AG04449 (cell line): ENCODE measurements at places on chromosomes 5 and 9.
A peak's percentile ranks its signal among the peaks of the same experiment; 100 is the strongest.

- DNase-seq = no peak
Measured at GRCh38 chr9:33718987-33719386, 76.4 kb upstream of the PRSS3 start.

GRCh38 chr9:71355884-71356283 is 234.5 kb upstream of the TRPM3 start:
- no peak for DNase-seq

- DNase-seq = peak; percentile 79
Measured at GRCh38 chr5:150640311-150641005, at the start of gene SYNPO. Gene SYNPO, plus strand, starts transcription at chr5:150640660. Its CDS starts 7,616 bp downstream, at chr5:150648276.

DNA sequence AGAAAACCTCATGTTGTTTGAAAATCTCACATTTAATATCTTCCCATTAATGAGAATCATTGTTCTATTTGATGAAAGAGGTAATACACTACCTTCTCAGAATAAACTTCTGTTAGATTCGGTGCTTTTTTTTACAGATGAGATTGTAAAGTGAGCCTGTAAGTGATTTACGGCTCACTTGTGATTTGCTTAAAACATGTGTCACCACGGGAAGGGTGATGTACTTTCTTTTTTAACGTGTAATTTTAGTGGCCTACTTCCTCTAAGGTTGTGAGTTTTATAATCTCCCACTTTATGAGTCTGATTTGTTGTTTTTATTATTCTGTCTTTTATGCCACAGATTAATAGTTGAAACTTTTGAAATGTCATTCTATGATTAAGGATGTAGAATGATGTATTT is 15.9 kb downstream of the ANXA1 start:
- no peak for DNase-seq

DNA sequence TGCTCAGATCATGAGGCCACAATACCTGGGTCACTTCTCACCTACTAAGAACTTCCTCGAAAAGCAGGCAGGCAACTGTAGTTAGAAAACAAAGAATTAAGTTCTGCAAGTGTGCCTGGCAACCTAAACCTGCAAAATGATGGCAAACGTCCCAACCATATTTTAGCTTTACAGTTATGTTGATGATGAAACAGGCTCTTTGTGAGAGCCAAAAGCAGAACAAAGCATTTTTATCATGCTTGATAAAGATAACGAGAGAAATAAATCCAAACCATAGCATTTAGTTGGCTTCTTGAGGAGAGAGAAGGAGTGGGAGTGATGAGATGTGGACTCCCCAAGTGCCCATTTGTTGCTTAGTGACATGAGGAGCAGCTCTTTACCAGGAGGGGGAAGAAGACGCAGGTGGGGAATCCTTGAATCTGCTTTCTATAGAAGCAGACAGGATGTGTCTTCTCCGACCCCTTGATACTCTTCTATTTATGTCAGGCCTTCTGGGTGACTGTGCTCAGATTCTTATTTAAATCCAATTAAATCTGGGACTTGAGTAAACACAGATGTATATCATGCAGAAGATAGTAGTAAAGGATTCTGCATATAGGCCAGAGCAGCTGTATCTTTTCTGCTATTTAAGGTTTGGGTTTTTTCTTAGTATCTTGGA is 221.2 kb downstream of the TMEM167A start:
- DNase-seq = no peak

DNA sequence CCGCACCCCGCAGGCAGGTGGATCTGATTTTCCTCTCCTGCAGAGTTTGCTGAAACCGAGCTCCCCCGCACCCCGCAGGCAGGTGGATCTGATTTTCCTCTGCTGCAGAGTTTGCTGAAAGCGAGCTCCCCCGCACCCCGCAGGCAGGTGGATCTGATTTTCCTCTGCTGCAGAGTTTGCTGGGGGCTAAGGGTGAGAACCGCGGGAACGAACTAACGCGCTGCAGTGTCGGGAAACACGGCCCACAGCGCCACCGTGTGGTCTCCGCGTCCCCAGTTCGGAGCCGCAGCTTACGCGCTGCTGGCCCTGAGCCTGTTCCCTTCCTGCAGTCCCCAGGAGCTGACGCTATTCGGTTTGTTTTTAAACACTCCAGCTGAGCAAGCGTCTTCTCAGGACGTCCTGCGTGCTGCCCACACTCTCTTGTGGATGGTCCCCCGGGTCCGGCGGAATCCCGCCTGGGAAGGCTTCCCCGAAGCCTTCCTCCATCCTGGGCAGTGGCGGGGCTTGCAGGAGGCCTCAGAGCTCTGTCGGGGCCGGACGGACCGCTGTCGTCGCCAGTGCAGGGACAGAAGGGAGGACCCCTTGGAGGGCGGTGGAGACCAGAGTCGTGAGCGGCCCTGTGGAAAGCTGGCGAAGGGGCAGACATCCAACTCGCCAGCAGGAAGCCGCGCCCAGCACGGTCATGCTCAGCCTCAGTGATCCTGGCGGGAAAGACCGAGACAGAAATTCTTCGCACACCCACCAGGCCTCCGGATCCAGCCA is 121.2 kb upstream of the LPCAT1 start:
- DNase-seq = peak; percentile 19

GRCh38 chr5:162995568-162995967 is 441.8 kb upstream of the CCNG1 start:
- no peak for DNase-seq

- DNase-seq = no peak
Measured at GRCh38 chr5:10301266-10301665, 6.4 kb downstream of the CMBL start.

- no peak for DNase-seq
Measured at GRCh38 chr5:11384441-11385250, 519.6 kb downstream of the CTNND2 start.

- no peak for DNase-seq
Measured at GRCh38 chr5:72108202-72109061, 1.2 kb downstream of the MAP1B start.

GRCh38 chr9:77944556-77945243 is 86.9 kb downstream of the GNAQ start:
- DNase-seq = no peak

- DNase-seq = no peak
Measured at GRCh38 chr5:43416803-43417394, 4.7 kb upstream of the CCL28 start.

DNA sequence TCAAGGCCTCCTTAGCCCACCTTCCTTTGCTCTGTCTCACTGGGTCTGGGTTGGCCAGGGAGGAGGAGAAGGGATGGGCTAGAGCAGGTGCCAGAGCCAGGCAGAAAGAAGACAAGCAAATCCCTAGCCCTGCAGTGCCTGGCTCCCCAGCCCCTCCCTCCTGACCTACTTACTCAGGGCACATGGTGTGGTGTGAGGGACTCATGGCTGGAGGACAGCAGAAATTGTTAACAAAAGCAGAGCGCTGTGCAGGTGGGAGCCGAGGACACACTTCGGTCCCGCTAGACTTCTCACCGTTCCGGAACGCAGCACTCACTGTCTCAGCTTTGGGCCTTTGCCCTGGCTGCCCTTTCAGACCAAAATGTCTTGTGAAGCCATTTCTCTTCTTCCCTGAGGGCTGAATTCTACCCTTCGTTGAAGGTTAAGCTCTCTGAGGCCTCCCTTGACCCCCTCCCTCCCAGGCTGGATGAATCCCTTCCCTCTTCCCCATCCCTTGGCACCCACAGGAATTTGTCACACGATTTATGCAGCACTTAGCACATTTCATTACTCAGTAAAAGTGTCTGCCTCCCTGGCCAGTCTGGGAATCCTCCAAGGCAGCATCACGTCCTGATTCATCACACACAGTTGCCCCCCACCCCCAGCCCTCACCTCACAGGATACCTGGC is 263.9 kb upstream of the TRPC7 start:
- DNase-seq = no peak

DNA sequence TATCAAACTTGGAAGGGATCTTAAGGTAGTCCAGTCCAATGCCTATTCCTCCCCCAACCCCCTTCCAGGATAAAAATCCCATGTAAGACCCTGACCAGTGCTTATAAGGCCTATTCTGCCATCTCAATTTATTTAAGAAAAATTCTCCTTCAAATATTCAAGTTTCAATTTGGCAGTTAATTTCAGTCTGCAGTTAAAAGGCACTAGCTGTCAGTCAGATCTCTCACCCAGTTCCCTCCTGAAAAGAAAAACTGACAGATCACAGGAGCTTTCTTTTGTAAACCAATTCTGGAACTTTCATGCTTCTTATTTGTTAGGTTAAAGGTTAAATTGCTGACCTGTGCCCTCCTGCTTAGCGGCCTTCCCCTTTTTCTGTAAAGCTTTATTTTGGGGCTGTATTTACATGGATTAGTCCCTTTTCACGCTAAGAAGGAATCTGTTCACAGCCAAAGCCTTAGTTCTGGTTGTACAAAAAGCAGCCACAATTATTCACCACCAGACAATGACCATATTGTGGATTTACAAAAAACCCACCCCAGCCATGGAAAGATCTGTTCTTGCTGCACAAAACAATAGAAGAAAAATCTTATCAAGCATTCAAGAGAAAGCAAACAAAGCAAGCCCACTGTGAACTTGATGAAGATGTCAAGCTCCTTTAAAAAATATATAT is 68.7 kb downstream of the DENND1A start:
- DNase-seq = no peak

- no peak for DNase-seq
Measured at GRCh38 chr9:135909371-135909770, 2.0 kb upstream of the CAMSAP1 start.

- DNase-seq = no peak
Measured at GRCh38 chr5:154698763-154699162, 56.4 kb upstream of the LARP1 start.

GRCh38 chr5:120088412-120088811 is 375.7 kb upstream of the PRR16 start:
- DNase-seq = no peak

DNA sequence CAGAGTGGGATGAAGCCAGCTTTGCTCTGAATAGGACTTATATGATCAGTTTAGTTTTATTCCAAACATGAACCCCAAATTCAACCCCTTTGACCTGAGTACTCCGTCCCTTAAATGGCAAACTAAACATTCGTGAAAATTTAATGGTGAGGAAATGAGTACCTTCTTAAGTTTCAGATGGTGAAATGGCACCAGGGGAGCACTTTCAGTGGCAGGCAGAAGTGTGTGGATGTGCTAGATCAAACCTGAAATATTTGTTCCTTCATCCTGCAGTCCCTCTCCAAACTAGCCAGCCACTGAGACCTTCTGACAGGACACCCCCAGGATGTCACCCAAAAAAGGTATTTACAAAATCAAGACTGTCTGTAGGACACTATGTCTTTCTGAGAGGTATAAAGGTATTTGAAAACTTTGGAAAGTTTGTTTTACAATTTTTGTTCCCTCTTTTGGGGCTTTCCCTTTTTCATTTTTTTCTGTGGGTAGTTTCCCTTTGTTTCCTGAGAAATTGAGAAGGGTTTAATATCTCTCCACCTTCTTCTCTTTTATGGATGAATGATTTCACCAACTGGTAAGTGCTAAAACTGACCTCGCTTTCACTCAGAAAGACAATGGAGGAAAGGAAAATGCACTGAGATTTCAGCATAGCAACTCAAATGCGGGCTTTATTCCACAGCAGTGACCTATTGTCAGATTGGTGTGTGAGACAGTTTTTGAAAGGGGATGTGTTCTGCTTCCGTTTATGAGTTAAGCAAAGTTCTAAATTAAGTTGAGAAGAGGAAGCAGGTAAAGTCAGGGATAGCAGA is 127.1 kb downstream of the TMC1 start:
- no peak for DNase-seq

DNA sequence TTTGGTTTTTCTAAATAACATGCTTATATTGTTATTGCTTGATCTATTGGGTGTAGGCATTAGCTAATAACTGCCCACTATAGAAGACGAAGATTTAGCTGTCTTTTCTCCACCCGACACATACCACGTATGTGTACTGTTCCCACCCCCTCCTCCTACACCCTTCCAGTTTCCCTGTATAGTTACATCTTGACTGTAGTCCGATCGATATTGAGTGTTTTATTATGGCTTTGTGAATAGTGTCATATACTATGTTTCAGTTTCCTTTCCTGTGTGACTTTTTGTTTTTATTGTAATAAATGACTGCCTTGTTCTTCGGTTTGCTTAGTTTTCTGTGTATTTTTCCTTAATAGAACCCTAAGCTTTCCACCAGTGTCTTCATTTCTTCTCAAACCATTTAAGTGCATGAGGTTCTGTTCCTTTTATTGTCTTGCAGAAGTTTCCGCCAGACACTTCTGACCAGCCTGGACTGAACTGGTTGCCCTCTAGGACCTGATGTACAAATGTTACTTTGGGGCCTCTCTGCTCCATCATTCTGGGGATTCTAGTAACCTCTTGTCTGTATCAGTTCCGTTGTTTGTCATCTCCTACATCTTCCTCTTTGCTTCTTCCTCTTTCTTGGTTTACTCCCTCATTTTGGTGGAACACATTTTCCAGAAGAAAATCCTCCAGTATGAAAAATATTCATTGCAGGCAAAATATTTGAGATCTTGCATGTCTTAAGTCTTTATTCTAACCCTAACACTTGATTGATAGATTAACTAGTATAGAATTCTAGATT is 61.8 kb downstream of the PRKACG start:
- no peak for DNase-seq
